ENCODE measurements at places on chromosomes 2 and 18.

- DNase-seq = no peak
Measured at GRCh38 chr2:143632751-143633374, 503.6 kb downstream of the ARHGAP15 start.

DNA sequence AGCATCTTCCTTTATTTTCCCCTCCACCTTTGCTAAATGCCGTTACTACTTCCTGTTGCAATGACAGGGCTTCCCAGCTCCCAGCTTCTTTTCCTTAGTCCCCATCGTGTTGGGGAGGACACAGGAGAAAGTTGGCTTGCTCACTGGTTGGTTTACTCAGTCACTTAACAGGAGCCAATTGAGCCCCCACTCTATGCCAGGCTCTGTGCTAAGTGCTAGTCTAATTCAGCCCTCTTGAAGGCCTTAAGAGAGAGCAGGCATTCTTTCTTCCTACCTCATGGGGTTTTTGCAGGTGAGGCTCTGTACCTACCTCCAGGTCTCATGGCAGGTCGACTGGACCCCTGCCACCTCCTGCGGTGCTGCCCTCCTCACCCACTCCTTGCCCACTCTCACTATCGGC lies 20.1 kb downstream of the TANC1 start:
- no peak for DNase-seq

DNA sequence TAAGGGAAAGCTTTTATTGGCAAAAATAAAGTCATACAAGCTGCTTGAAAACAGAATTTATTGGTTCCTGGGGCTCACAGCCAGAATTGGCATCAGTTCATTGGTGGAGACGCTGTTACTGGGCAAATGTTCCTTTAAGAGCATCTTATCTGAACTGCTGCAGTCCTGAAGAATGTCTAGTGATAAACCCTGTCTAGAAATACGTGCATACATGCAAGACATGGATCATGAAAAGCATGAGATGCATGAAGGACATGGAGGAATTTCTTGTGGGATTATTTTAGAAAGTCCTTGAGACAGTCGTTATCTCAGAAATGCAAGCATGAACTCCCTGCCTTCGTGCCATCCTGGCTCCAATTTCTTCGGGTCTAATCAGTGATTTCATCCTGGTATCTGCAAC lies 32.5 kb upstream of the FHOD3 start:
- no peak for DNase-seq

DNA sequence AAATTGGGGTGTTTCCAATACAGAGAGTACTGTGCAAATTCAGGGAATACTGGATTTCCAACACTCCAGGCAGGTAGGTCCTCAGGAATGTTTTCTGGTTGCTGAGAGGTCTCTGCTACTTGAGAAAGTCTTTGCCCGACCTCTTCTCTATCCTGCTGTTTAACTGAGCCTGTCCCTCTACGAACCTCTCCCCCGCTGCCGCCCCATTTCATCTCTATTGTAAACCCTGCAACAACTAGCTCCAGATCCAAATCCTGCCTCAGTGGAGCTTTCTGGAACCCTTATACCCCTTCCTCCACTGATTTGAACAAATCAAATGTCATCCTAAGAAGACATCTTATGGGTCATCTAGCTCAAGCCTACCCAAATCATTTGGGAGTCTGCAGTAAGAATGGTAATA lies 1.3 kb downstream of the EIF4E2 start:
- DNase-seq = no peak

- DNase-seq = no peak
Measured at GRCh38 chr2:3212984-3213383, 164.6 kb downstream of the EIPR1 start.

DNA sequence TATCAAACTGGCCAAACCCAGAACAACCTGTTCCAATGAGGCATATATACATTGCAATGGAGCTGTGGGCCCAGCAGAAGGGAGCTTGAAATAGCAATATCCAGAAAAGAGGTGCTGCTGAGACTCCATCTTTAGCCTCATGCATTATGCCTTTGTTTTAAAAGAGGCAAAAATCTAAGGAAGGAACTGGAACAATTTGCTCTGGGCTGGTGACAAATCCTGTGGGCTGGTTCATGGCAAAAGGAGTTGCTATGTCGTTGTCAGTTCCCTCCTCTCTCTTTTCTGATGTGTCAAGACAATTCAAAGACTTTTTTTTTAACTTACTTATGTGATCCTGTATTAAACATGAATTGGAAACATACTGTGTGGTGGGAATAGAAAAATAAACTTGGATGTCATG lies 124.2 kb upstream of the FSHR start:
- DNase-seq = no peak

DNA sequence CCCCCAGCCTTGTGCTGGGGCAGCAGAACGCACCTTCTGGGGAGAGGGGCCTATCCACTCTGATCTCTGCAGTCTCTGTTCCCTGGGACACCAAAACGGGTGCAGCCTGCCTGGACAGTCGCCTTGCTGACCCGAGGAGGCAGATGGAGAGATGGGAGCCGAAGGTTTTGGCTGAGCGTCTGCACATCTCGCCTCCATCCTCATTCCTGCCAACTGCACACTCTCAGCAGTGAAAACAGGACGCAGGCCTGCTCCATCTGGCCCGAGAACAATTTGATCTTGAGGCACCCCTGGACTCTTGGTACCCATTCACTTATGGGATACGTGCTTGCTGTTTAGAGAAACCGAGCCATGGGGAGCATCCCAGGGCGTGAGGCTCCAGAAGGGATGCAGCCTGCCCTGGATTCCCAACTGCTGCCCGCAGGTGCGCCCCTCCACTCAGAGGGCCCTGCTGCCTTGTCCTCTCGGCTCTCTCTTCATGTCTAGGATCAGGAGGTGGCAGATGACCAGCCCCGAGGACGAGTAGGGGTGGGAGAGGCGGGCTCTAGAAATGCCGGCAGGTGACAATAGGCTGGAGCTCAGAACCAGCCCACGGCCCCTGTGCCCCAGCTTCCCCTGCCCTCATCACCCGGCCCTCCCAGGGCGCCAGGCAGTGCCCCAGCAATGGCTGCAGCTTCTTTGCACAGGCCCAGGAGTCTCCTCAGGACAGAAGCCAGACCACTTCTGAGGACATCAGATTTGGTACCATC lies 9.1 kb upstream of the SEMA4C start:
- no peak for DNase-seq
